ENCODE measurements at places on chromosomes 3 and 15.

DNA sequence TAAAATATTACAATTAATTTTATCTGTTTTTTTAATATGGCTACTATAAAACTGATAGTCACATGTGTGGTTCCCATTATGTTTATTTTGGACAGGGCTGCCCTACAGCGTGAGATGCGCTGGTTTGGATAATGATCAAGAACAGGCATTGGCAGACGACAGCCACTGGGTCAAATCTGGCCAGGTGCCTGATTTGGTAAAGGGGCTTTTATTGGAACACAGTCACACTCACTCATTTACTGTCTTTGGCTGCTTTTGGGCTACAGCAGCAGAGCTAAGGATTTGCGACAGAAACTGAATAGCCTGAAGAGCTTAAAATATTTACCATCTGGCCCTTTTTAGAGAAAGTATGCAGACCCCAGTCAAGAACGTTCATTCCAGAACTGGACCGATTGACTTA lies 724.2 kb upstream of the CFAP20DC start:
- no peak for DNase-seq

- no peak for DNase-seq
These were observed 76.5 kb downstream of the KLF13 start for GRCh38 chr15:31403096-31403495.

DNA sequence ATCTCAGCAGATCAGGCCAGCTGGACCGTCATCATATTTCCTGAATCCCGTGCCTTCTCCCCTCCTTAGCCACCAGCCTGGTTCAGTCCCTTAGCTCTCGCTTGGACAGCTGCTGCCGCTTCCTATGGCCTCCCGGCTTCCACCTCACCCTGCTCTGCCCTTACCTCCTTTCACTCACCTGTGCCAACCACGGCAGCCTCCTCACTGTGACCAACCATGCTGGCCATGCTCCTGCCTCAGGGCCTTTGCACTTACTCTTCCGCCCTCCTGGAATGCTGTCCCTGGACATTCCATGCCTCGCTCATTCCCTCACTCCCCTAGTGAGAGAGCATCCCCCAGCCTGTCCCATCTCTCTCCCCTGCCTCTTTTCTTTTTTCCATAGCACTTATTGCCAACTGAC lies 19.2 kb downstream of the GRIP2 start:
- no peak for DNase-seq

DNA sequence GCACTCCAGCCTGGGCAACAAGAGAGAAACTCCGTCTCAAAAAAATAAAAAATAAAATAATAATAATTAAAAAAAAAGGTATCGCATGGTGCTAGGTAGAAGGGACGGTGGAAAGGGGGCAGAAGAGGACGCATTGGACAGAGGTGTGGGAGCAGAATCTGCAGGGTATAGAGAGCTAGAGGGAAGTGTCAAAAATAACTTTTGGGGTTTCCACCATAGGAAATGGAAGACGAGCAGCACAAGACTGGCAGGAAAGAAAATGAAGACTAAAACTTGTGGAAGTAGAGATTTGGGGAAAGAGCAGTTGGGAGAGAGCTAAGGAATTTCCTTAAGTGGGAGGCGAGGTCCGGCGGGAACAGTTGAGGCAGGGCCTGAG lies 585 bp upstream of the MKRN2 start:
- no peak for DNase-seq

- DNase-seq, result no peak
These were observed 621.4 kb downstream of the OTOL1 start for GRCh38 chr3:162117961-162118360.

GRCh38 chr15:89361451-89362202 lies 27.0 kb upstream of the POLG start:
- DNase-seq, result peak; percentile 35

GRCh38 chr15:89125088-89125826 lies 37.0 kb downstream of the ABHD2 start:
- no peak for DNase-seq

- no peak for DNase-seq
These were observed 37.5 kb upstream of the IQSEC1 start for GRCh38 chr3:13110678-13111116.

GRCh38 chr15:43552986-43553385 lies 35.6 kb downstream of the MAP1A start:
- DNase-seq, result no peak

DNA sequence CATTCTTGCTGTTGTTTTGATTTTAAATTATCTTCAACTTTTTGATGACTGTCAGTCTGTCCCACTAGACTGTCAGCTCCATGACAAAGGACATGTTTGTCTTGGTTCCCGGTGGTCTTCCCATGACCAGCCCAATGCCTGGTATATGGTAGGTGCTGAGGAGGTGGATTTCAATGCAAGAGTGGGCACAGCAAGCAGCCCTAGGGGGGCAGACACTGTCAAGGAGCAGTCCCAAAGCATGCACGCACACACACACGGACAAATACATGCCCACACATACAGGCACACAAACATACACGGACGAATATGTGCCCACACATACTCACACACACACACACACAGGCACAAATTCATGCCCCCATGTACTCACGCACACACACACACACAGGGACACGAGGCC lies 12.0 kb downstream of the KLF15 start:
- no peak for DNase-seq

DNA sequence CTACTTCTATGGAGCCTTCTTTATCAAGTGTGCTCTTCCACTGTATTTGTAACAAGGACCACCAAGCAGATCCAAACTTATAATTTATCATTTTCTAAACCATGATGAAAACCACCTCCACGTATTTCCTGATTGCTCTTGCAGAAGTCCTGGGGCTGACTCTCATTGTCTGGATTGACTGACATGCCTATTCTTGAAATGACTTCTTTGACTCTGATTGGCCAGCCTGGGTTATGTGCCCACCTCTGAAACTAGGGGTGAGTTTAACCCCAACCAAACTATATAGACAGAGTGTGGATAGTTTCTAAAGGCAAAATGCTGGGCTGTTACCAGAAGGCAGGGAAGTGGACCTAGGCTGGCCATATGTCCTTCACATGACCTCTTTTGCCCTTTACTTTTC lies 12.7 kb downstream of the TMPRSS7 start:
- no peak for DNase-seq

DNA sequence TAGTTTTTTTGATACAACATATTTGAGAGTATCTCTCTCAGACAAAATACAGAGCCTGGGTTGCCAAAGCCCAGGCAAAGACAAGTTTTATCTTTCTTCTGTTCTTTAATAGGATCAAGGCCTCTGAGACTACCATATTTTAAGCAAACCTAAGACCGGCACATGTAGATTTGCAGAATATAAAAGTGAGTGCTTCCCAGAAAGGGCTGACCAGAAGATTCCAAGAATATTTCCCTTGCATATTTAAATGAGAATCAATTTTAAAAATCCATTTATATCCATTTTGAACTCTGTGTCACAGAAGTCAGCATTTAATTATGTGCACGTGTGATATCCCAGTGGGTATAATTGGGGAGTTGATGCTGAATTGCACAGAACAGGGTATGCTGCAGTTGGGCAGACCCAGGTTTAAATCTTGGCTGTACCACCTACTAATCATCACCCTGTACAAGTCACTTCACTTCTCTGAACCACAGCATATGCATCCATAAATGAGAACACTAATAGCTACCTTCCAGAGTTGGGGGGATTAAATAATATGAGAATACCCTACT lies 191.9 kb downstream of the ADAMTS9 start:
- no peak for DNase-seq

- no peak for DNase-seq
These were observed 285.8 kb downstream of the DIPK2A start for GRCh38 chr3:144257381-144257780.

DNA sequence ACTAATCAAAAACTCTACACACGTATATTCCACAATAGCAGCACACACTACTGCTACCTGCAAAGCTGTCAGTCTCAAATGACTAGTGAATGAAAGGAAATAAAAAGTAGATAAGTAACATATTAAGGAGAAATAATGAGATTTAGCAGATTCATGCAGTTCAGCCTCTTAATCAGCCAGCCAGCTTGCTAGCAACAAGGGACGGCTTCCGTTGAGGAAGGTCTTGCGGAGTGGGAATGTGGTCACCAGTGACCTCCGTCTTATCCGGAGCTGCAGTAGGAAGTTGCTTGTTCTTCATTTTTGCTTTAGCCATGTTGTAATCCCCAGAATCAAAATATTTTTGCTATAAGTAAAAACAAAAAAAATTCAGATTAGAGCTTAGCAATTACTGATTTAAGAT lies 17.1 kb downstream of the ARPP19 start:
- no peak for DNase-seq

- DNase-seq, result no peak
These were observed 6.9 kb upstream of the EIF3J start for GRCh38 chr15:44529864-44530604.

GRCh38 chr15:90192961-90193786 lies 8.0 kb upstream of the SEMA4B start:
- DNase-seq, result no peak

GRCh38 chr3:194206320-194206719 lies 70.4 kb downstream of the HES1 start:
- DNase-seq, result no peak

DNA sequence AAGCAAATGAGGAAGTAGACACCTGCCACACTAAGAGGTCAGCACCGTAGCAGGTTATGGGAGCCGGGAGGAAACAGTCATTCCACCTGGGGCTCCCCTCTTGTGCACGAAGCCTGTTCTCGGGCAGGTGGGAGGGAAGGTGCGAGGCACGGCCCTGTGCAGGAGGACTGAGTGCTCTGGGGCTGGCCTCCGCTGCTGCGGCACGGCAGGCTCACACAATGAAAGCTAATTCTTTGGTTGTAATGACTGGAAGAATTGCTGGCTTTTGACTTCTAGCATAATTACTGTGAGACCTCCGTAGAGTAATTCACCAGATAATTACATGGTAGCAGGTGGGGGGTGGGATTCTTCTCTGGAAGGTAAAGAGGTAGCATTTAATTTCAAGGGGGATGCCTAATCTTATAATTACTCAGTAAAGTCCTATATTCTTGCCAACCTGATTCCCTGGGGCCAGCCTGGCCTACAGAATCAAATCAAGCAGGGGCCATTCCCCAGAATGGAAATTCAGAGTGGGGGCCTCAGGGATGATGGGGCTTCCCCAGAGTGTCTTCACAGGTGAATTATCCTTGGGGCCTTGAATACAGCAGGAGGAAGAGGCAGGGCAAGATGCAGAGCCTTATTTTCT lies 129.1 kb downstream of the TPRA1 start:
- no peak for DNase-seq

DNA sequence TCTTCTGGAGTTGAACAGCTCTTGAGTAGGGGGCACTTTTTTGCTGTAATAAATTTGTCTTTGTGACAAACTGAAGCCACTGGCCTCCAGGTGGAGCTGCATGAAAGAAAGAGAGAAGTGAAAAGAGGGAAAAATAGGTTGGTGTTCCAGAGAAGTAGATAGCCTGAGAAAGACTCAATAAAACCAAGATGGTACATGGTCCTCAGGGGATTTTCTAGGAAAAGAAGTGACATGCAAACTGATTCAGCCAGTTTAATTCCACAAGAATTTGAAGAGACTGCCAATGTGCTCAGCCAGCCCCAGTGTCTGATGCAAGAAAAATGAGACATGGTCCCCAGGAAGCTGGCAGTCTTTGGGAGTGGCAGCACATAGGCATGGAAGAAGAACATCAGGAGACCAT lies 152.7 kb downstream of the CD47 start:
- no peak for DNase-seq

- DNase-seq, result peak; percentile 46
These were observed 619 bp downstream of the ATXN7 start for GRCh38 chr3:63864008-63864964.

DNA sequence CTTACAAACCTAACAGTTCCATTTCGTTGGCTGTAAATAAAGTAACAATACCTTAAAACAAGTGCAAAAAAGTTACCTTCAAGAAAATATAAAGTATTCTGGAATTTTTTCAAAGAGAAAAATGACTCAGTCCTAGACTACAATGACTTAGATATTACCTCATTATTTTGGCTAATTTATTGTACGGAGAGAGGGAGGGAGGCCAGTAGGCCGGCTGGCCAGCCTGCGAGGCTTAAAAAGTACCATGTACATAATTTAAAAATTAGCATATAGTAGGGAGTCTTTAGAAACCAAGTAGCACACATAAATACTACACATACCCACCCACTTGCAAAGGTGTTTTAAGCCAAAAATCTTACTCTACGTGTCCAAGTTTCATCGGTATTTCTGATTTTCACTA lies 41.9 kb upstream of the MAP4 start:
- no peak for DNase-seq

DNA sequence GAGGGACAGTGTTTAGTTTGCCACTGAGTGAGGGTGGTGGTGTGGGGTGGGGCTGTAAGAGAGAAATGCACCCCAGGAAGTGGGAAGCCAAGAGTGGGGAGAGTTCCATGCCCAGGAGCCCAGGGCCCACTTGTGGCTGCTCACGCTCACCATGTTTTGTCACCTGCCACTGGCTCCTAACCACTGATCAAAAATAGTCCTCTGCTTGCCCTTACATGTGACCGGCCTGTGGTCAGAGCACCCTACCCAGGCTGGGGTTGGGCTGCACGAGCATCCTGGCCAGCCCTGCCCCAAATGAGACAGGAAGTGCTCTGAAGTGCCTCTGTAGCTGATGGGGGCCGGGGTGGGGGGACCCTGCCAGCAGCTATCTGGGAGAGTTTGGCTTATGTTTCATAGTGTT lies 216.3 kb downstream of the RPLP1 start:
- no peak for DNase-seq

DNA sequence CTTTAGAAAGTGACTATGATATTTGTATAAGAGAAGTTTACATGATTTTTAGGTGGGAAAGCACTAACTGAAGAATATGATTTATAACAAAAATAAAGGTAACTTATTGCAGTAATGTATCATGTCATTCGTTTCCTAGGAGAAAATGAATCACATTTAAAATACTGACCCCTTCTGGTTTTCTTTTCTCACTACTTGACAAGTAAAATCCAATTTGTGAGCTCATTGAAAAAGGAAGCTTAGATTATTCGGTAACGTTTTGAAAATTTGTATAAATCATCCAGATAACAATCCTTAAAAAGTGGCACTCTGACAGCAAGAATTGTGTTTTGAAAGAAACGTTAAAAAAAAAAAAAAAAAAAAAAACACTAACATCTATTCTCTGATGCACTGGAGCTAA lies 39.0 kb downstream of the NSUN3 start:
- no peak for DNase-seq

GRCh38 chr15:92733090-92733933 lies 77.7 kb upstream of the FAM174B start:
- DNase-seq, result no peak

GRCh38 chr3:106628407-106628806 lies 748.8 kb upstream of the CCDC54 start:
- no peak for DNase-seq

DNA sequence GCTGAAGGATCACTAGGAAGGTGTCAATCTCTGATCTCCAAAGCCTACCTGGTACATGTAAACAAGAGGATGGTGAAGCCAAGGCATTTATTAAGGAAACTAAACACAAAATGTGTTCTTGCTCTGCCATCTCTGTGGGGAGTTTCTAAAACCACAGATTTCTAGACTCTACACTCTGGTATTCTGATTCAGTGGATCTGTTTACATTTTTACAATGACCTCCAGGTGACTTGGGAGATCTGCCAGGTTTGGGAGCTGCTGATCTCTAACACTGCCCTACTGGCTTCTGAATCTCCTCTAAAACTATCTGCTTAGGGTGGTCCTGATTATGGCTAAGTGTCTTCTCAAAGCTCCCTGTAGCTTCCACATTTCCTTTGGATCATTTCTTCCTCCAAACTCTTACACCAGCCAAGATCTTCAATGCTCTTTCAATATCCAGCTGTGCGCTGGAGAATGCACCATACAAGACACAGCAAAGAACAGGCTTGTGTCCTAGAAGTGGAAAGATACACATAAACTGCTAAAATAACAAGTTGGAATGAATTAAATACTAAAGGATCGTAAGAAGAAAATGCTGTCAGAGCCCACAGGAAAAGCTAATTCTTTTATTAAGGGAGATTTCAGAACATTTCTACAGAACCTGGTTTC lies 72.7 kb downstream of the GREM1 start:
- no peak for DNase-seq

All from stimulated activated CD4-positive, alpha-beta T cell treated with anti-CD3 and anti-CD28 coated beads, TNF-alpha, amount 100 ng/mL, for 24 hours (primary cell).